Activated CD4-positive, alpha-beta T cell treated with anti-CD3 and anti-CD28 coated beads, Interleukin-2, amount 50 U/mL, for 4 hours (primary cell): ENCODE measurements at places on chromosomes 6 and 20.

- DNase-seq = peak; percentile 29
Measured at GRCh38 chr6:27495386-27496135, 22.7 kb upstream of the ZNF184 start.

DNA sequence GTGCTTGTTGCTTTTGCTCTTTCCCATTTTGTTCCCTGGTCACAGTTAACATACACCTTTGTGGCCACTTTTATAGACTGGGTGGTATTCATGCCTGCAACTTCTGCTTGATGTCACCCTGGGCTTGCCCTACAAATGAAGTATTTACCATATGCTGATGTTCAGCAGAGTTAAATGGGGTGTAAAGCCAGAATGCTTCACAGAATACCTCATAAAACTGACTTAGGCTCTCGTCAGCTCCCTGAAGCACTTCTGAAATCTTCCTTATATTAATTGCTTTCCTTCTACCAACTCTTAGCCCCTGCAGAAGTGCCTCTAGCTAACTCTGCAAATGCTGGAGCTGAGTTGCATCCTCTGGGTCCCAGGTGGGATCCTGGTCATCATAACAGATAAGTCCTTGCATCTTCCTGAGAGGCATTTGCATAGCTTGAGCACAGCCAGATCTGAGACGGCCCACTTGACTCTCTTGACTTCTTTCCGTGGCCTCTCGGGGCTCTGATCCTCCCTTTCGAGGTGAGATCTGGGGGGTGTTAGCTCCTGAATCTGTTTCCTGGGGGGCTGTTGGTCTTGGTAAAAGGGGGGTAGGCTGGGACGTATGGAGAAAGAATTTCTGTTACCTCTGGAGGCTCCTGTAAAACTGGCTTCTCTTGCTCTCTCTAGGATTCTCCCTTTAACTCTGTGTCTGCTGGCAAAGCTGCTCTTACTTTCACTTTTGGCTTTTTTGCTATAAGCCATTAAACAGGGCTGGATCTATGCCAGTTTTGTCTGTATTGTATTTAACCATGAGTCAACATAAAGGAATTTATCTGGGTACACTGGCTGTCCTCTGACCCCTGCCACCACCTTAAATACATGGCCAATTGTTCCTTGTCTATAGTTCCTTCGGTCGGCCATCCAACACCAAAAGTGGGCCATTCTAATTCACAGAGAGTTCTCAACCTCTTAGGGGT lies 223.0 kb upstream of the SYNCRIP start:
- DNase-seq = no peak

DNA sequence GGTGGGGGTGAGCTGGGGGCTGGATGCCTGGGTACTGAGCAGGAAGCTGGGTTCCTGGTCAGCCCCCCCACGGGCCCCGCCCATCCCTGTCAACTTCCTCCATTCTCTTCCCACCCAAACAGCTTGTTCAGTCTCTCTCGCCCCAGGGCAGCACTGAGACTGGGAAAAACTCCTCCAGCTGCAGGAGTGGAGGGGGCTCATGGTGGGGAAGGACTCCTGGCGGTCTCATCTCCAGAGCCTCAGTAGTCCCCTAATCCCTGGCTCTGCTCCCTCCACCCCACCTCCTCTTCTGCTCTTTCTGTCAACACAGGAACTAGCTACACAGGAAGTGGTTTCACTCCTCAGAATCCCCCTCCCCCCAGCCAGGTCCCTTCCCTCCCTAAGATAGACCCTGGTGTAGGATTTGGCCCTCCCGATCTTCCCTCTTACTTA lies at the start of gene GPSM3:
Gene GPSM3, minus strand, starts transcription at position 36 of the 432 bp plus-strand sequence. CDS start 130 bp downstream, outside the sequence.
- peak; percentile 25 for DNase-seq

DNA sequence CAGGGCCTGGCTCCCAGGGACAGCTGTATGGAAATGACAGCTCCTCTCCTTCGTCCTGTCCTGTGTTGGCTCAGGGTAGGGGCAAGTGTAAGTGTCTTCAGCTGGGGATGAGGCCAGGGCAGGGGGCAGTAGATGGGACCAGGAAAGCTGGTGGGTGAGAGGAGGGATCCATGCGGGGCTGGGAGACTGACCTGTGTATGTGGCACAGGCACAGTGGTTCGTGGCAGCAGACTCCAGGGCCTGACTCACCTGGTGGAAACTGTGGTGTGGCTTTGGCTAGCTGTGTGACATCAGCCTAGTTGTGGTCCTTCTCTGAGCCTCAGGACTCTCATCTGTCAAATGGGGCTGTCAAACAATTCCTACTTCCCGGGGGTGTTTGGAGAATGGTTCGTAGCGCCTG lies 13.7 kb upstream of the SCRT2 start:
- DNase-seq = no peak

DNA sequence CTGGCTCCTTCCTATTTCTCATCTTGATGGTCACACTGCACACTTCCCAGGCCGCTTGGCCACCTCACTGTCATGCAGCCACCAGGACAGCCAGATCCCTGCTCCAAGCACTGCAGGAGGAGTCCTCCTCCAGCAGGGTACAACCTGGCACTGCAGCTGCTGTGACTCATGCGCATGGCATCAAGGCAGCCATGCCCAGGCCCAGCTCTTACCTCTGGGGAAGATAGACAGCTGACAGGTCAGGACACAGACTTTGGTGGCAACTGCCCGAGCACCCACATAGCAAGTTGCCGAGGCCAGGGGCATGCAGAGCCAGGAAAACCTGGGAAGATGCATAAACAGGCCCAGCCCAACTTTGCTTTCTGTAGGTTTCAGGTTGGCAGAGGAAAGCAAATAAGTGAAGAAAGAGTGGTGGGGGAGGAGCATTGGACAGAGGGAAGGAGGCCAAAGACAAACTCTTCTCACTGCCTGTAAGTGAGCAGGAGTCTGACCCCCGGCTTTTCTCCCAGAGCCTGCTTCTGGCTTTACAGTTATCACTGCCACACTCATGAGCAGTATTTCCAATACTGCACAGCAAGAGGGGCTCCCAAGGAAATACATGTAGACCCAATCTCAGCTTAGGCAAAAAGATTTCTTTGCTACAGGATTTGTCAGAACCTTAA lies 38.8 kb downstream of the SLC22A3 start:
- no peak for DNase-seq

DNA sequence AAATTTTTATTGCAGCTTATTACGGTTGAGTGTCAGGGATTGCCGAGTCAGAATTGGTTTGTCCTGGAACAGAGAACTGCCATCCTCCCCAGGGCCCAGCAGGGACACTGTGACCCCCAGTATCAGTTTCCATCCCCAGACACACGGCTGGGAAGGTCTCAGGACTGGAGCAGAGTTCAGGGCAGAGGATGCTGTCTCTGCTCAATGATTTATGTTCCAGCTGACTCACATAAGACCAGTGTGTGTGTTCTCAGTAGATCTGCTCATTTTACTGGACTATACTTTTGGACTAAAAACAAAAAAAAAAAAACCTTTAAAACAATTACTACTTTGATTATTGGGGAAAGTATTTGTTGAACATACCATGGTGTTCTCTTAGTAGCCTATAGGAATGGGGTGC lies 44.2 kb downstream of the FNDC1 start:
- DNase-seq = no peak

DNA sequence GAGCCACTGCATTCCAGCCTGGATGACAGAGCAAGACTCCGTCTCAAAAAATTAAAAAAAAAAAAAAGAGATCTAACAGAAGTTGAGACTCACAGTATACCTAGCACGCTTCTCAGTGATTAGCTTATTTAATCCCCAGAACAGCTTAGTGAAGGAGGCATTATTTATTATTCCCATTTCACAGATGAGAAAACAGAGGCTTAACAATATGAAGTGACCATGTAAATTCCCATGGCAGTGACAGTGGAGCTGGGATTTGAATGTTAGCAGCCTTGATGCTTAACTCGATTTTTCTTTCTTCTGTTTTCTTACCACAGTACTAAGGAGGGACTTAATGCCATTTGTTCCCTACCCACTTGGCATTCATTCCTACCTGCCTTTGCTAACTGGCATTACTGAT lies 89.9 kb upstream of the ZNF217 start:
- DNase-seq = no peak

DNA sequence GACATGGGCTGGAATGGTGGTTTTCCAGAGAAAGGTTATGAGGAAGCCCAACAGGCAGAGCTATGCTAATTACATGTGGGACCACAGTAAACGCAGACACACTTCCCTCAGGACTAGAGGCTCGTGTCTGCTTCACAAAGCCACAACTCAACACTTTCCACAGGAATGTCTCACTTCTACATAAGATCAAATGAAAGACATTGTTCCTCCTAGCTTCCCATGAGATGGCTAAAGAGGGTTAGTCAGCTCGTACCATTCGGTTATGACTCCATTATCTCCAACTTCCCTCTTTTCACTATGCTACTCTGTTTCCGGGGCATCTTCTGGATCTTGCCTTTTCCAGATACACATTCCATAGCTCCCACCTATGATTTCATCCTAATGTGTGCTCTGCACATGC lies 29.1 kb upstream of the ZC3H12D start:
- DNase-seq = no peak

- DNase-seq = no peak
Measured at GRCh38 chr6:28816909-28817807, 106.6 kb downstream of the TRIM27 start.

GRCh38 chr6:38552121-38552520 lies 87.6 kb downstream of the BTBD9 start:
- no peak for DNase-seq

GRCh38 chr6:133254552-133255228 lies 13.5 kb downstream of the EYA4 start:
- no peak for DNase-seq

GRCh38 chr6:138455746-138456400 lies 43.4 kb downstream of the NHSL1 start:
- DNase-seq = peak; percentile 15

GRCh38 chr6:149545258-149545753 lies 537 bp downstream of the PPIL4 start:
- peak; percentile 61 for DNase-seq

- no peak for DNase-seq
Measured at GRCh38 chr6:168225471-168225911, 94.1 kb downstream of the DACT2 start.

- DNase-seq = no peak
Measured at GRCh38 chr6:140773276-140773675, 1359.4 kb upstream of the GJE1 start.

GRCh38 chr6:138101946-138102731 lies 5.1 kb downstream of the PERP start:
- no peak for DNase-seq

GRCh38 chr20:57526885-57527460 lies 2.0 kb upstream of the CTCFL start:
- no peak for DNase-seq

- DNase-seq = no peak
Measured at GRCh38 chr6:116111552-116112528, 11.2 kb downstream of the NT5DC1 start.

DNA sequence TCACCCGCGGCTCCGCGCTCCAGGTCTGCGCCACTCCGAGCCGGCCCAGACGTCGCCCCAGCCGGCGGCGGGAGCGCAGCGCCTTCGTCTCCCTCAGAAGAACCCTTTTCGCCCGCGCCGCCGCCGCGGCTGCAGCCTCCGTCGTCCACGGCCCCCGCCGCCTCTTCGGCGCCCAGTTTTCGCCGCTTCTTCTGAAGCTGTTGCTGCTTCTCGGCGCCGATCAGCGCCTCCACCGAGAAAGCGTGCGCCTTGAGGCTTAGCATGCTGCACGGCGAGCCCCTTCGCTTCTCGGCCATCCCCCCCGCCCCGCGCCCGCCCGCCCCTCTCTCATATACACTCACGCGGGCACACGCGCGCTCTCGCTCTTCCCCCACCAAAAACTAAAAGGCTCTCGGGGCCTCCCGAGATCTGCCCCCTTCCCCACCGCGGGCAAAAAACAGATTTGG lies 489 bp downstream of the TBX18 start:
- DNase-seq = no peak
